ENCODE measurements at places on chromosomes 12 and 14.

DNA sequence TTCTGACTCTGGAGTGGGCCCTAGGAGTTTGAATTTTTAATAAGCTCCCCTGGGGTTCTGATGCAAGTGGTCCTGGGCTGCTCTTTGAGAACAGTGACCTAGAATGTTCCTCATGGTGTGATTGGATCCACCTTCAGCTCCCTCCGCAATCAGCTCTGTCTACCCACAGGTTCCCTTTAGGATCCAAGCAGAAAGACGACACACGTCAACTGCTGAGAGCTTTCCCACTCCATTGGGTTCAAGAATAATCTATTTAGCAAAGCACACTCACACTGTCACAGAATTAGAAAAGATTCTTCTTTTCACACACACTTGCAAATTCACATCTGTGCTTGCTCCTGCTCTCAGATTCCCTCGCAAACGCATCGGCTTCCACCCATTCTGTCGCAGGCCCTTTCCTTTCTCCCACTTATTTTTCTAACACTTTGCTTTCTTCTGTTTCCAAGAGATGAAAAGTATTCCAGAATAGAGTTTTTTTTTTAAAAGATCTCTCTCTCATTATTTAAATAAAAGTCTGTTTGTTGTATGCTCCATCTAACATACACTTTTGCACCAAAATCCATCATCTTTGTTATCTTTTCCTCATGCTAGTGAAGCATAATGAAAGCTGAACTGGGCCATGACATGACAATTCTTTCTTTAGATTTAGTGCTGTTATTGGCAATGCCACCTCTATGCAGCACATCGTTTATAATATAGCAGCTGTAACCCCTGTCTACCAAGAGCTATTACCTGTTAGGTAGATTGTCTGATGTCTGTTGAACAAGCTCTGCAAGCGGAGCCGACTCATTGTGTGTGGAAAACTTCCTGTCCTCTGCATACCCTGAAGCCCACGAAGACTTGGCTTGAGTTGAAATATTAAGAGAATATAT is 73.1 kb downstream of the CACNA1C start:
- no peak for DNase-seq

DNA sequence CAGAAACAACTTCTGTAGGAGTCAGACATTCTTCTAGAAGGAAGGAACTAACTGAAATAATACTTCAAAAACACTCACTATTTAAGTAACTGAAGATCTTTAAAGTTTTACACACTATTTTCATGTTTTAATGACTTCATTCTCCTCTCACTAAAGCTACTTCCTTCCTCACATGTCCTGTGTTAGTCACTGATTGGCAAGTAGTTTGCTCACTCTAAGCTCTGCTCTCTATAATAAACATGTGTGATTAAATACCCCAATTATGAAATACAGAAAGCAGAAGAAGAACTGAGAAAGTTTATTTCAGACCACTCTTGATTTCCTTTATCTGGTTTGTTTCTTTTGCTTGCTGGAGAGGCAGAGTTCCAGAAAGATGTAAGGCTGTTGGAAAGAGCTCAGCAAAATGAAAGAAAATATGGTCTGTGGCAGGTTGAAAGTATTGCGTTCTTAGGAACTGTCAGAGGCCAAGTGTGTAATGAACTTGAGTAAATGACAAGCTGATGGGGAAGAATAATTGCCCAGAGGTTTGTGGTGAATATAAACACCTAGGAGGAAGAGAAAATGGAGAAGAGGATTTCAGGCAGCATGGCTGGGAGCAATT is 522.0 kb upstream of the SEL1L start:
- no peak for DNase-seq

DNA sequence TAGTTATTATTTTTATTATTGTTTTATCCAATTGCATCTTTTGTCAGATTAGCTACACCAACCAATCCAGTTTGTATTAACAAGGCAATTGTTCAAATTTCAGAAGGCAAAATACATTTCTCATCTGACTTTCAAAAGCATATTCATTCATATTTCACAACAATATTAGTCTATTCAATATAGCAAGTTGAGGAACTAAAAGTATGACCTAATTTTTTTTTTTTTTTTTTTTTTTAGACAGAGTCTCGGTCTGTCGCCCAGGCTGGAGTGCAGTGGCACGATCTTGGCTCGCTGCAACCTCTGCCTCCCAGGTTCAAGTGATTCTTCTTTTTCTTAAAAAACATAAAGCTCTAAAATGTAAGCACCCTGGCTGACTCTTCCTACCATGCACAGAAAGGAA is 17.3 kb downstream of the COX14 start:
- DNase-seq, result no peak

DNA sequence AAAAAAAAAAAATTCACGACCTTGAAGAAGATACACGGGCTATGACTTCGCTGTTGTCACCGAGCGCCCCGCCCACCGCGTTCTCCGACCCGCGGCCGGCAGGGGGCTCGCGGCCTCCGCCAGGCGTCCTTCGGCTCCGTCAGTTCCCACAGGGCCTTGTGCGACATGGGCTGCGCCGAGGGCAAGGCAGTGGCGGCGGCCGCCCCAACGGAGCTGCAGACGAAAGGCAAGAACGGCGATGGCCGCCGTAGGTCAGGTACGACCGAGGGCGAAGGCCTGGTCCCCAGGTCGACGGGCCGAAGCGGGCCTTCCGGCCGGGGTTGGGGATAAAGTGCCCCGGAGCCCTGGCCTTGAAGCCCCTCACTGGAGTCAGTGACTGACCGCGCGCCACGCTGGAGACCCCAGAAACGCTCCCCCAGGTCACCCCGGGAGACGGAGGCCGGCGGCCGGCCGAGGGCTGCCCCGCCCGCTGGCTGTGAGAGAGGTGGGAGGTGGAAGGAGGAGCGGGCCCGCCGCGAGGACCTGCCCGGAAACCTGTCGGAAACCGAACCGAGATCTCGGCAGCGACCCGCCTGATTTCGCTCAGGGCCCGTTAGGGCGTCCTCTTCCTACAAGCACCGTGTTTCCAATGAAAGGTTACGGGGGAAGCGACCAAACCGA is at the start of gene TXNRD1:
Gene TXNRD1, plus strand, starts transcription at position 142 of the 660 bp plus-strand sequence. Its CDS starts 24 bp downstream, at position 166.
- peak; percentile 95 for DNase-seq

GRCh38 chr14:36989806-36990205 is 182.6 kb downstream of the SLC25A21 start:
- no peak for DNase-seq

DNA sequence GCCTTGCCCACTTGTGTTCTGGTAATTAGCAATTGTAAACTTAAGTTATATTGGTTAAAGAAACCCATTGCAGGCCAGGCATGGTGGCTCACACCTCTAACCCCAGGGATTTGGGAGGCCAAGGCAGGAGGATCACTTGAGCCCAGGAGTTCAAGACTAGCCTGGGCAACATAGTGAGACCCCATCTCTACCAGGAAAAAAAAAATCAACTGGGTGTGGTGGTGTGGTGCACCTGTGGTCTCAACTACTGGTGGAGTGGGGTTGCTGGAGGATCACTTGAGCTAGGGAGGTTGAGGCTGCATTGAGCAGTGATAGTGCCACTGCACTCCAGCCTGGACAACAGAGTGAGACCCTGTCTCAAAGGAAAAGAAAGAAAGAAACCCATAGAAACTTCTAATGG is 13.7 kb downstream of the YY1 start:
- DNase-seq, result no peak

Measured in right cardiac atrium (tissue), 5 donors.